ENCODE measurements at places on chromosomes 1 and 21. TPM values are rescaled to one million over a fixed set of nuclear protein-coding genes. Genes with fewer than 3 reads are reported as not detected.

Gene UQCRHL
- polyA plus RNA-seq: 4.1 TPM

Gene OR2L3
- polyA plus RNA-seq: not detected

- H3K27ac ChIP-seq: no peak overlapping the region
- no peak for DNase-seq
- no peaks in the 10 kb centered on the region for H3K36me3 ChIP-seq
- H3K4me3 ChIP-seq: no peak overlapping the region
- H3K4me1 ChIP-seq: no peaks in the 10 kb centered on the region
Observed at GRCh38 chr1:155645648-155646047, 35.6 kb downstream of the MSTO1 start.

GRCh38 chr1:59412718-59413326, 115.9 kb downstream of the FGGY start:
- no peaks in the 10 kb centered on the region for H3K27me3 ChIP-seq
- no peak overlapping the region for H3K27ac ChIP-seq
- no peaks in the 10 kb centered on the region for H3K4me1 ChIP-seq
- no peak for DNase-seq
